ENCODE measurements at places on chromosomes 11 and 22.

GRCh38 chr11:102177126-102177525 lies 66.9 kb downstream of the YAP1 start:
- DNase-seq: no peak

DNA sequence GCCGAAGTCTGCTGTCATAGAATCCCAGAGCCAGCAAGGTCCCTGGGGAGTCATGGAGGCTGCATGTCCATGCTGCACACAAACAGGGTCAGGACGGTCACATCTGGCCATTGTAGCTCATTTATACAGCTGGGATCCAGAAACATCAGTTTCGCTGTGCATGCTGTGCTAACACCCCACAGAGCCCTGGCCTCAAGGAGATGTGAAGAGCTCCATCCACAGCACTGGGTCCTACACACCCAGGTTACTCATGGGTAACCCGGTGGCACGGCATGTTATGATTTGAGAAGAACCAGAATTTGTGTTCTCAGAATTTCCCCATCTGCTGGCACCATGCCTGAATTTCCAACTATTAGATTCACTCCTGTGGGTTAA lies 146.3 kb upstream of the ARHGAP20 start:
- DNase-seq: no peak

GRCh38 chr11:4994551-4994950 lies at the start of gene OR51L1:
OR51L1 (plus strand) TSS chr11:4994851; CDS start chr11:4998983, 4,132 bp downstream.
- no peak for DNase-seq

- DNase-seq: no peak
Measured at GRCh38 chr22:35299217-35299672, 449 bp upstream of the TOM1 start.

GRCh38 chr22:26453216-26453615 lies 24.2 kb downstream of the ASPHD2 start:
- no peak for DNase-seq

DNA sequence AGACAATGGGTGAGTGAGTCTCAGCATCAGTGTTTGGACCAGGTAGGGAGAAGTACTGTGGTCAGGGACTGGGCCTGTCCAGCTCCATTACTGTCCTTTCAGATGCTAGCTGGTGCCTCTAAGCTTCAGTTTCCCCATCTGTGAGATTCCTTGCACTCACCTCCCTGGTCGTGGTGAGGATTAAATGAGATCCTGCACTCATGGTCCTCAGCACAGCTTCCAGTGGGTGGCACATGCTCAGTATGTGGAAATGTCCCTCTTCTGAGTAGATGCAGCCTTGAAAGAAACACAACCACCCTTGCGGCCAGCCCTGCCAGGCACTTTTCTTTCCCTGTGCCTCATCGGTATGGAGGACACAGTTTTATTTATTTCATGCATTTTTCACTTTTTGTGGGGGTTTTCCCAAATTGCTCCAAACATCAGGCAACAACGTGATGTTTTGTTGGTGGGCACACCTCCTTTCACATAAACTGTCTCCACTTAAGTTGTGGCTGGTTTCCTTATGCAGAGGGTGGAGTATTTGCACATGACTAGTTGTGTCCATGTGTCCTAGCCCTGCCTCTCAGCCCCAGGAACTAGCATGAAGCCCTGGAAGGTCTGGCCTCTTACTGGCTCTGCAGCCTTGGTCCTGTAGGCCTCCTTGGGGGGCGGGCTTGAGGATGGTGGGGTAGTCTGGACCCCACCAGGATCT lies 1.1 kb downstream of the LZTR1 start:
- DNase-seq: no peak

DNA sequence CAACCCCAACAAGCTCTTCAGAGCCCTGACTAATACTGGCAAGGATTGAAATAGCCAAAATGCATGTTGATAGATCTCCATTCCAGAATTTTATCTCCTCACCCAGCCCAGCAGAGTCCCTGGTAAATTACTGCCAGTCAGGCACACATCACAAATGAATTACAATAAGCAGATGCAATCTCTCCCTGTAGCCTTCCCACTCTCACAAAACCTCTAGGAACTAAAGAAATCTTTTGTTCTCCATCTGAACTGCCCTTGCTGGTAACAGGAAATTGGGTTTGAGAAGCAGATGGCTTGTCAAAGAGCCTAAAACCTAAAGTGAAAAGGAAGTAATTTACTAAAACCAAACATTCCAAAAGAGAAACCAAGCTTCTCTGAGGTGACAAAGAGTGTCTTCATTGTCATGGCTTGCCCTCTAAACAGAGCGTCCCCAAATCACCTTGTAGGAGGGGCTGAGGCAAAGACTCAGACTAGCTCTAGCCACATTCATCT lies 59.5 kb downstream of the FAM168A start:
- DNase-seq: no peak

DNA sequence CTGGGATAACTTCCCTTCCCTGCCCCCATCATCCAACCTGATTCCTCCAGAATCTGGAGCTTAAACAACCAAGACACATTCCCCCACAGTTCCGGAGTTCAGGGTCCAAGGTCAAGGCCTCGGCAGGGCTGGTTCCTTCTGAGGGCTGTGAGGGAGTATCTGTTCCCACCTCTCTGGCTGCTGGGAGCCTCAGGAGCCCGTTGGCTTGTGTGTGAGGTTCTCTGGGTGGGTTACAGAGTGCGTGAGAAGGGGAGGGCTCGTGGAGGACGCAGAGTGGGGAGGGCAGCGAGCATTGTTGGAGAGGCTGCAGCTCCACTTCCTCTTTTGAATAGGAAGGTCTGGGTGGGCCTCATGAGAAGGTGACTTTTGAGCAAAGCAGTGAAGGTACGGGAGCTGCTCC lies 8.5 kb downstream of the SERHL2 start:
- DNase-seq: no peak

DNA sequence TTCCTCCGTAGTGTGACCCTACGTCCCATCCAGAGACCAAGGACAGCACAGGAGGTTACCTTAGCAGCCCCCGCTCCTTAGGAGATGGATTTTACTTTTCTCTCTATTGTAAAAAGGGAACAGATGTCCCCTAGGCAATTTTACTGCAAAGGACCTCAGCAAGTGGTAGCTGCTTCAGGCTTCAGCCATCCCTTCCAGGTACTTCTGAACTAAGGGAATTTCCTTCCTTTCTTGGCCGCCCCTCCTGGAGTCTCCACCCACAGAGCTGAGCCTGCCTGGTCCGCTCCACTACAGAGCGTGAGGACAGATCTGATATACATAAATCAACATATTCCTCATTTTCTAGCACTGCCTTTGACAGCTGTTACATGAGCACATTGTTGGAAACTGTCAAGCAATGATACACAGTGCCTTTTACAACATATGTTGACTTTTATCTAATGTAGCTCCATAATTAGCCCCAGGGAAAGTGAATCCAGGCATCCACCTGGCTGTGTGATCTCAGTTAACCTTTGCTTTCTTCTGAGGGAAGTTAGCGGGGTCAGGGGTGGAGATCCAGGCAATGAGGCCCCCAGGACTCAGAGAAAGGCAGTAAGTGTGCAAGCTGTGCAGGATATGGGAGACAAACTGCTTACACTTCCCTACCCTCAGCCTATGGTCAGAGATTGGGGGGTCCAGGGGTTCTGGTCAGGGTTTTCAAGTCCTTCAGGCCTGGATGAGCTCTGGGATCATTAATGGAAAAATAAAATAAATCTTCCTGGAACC lies 51.9 kb downstream of the SPATA19 start:
- no peak for DNase-seq
